ENCODE measurements at places on chromosomes 7 and 10. TPM values are rescaled to one million over a fixed set of nuclear protein-coding genes. Genes with fewer than 3 reads are reported as not detected.

- DNase-seq = no peak
Observed at GRCh38 chr7:115491744-115492380, 538.7 kb downstream of the TFEC start.

- peak; percentile 53 for DNase-seq
Observed at GRCh38 chr7:47181746-47182361, 400.1 kb downstream of the TNS3 start.

GRCh38 chr7:34136698-34137097 lies 231.4 kb downstream of the BMPER start:
- DNase-seq = no peak

- DNase-seq = no peak
Observed at GRCh38 chr10:71632896-71633600, 86.5 kb downstream of the C10orf105 start.

The ZCWPW1 gene
- 6.1 TPM for total RNA-seq

The ANKRD61 gene
- not detected for total RNA-seq

Data from mucosa of descending colon (tissue), 3 donors.